ENCODE measurements at places on chromosomes 6 and 20. TPM values are rescaled to one million over a fixed set of nuclear protein-coding genes. Genes with fewer than 3 reads are reported as not detected.

Gene ACSS1
- 1.4 TPM for total RNA-seq

Gene BNIP5
- not detected for total RNA-seq

Gene LY6G6F
- not detected for total RNA-seq

Gene KCNQ5
- 8.5 TPM for total RNA-seq

Gene C6orf15
- total RNA-seq, result not detected

Gene FYN
- total RNA-seq, result 104 TPM

Measured in osteoblast (primary cell).